ENCODE measurements at places on chromosomes 12 and 14. TPM values are rescaled to one million over a fixed set of nuclear protein-coding genes. Genes with fewer than 3 reads are reported as not detected.

DNA sequence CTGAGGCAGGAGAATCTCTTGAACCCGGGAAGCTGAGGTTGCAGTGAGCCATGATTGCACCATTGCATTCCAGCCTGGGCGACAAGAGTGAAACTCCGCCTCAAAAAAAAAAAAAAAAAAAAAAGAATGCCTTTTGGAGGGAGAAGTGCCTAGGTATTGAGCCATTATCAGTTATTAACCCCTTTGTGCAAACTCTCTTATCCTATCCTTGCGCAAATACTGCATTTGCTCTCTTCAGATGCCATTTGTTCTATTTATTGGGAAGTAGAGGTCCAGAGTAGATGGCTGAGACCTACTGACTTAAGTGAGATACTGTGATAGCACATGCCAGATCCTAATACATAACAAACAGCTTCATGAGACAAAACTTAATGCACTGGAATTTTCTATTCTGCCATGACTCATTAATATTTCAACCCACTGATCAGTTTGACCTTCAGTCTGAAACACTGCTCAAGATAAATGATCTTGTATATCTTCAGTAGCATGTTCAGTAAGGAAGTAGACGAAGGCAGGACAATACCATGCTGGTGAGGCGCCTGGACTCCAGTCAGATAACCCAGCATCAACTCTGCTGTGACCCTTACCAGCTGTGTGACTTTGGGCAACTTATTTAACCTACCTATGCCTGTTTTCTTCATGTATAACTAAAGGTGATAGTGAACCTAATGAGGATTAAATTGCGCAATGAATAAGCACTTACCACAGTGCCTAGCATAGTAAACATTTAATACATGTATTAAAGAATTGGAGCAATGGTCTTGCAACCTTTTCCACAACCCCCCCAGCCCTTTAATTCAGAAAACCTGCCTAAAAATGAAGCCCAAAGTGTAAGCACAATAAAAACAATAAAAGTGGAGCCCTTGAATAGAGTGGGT is 5.7 kb upstream of the DNAAF2 start:
- no peak overlapping the region for H3K4me3 ChIP-seq
- peaks cover 10% of the 10 kb centered on the region for H3K4me1 ChIP-seq

- peak; percentile 65 for DNase-seq
- no peak overlapping the region for H3K4me3 ChIP-seq
- no peak overlapping the region for H3K27ac ChIP-seq
- H3K27me3 ChIP-seq: no peaks in the 10 kb centered on the region
- H3K4me1 ChIP-seq: peaks cover 12% of the 10 kb centered on the region
Observed at GRCh38 chr12:105457026-105457425, 126.5 kb downstream of the C12orf75 start.

DNA sequence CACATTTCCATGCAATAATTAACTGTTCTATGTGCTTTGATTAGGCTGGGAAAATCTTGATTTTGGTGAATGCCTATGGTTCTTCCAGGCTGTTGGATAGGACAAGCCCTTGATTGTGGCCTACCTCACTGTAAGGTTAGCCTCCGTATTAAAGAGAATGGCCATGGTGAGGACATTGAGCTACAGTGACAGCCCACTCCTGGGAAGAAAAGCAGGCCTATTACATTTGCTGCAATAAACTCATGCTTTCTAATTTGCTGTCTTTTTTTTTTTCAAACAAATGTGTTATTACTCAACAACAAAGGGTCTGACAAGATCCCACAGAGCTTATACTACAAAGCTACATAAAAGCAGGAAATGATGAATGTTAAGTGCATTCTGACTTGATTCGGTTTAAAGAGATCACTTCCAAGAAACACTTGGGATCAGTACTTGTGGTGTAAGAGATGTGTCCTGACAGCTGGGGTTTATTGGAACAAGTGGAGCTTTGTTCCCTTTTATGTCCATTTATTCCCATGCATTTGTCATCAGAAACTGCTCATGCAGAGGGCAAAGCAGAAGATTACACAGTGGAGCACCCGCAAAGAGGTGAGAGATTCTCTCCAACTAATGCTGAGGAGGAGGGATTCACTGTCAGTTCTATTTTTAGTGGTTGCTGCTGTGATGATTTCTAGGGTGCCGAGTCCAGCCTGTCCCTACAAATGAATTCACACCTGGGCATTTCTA is 29.1 kb upstream of the KCNK10 start:
- DNase-seq: peak; percentile 22
- H3K4me1 ChIP-seq: no peaks in the 10 kb centered on the region
- no peak overlapping the region for H3K27ac ChIP-seq
- H3K36me3 ChIP-seq: no peaks in the 10 kb centered on the region
- no peak overlapping the region for H3K4me3 ChIP-seq

The RD3L gene
- total RNA-seq: not detected

The KRT80 gene
- total RNA-seq: 2.8 TPM

Data from astrocyte (in vitro differentiated cells and primary cell).